Activated T-cell treated with anti-CD3 and anti-CD28 coated beads, Interleukin-2, amount 50 U/mL, for 24 hours (primary cell): ENCODE measurements at places on chromosomes 4 and X.
A peak's percentile ranks its signal among the peaks of the same experiment; 100 is the strongest.

DNA sequence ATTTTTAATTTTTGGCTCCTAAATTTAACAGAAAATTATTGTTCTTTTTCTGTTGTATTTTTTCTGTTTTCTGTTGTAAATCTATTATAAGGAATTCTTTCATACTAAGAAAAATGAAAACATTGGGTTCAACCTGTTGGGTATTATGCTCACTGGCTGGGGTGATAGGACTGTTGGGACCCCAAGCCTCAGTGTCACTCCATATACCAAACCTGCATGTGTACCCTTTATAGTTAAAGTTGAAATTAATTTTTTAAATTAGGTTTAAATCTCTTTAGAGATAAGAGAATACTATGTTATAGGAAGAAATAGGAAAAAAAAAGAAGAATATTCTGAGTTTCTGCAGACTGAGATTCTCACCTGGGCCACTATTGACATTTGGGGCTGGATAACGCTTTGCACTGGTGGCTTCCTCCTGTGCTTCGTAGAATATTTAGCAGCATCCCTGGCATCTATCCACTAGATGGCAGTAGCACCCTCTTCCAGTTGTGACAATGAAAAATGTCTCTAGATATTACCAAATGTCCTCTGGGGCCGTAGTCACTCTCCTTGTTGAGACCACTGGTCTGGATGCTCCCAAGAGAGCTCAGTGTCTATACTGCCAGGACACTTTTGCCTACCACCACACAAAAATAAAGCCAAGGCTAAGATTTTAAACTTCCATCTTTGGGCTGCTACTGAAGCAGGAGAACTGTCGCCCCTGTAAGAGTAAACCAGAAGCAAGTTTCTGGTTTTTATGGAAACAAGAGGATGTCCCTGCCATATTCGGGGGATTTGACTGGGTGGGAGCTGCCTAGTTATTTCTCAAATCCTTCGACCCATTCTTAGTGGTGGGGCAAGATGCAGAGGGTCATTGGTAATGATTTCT is 22.4 kb upstream of the CLTRN start:
- peak; percentile 47 for DNase-seq

GRCh38 chrX:110699109-110699508 is 96.5 kb downstream of the CHRDL1 start:
- no peak for DNase-seq

DNA sequence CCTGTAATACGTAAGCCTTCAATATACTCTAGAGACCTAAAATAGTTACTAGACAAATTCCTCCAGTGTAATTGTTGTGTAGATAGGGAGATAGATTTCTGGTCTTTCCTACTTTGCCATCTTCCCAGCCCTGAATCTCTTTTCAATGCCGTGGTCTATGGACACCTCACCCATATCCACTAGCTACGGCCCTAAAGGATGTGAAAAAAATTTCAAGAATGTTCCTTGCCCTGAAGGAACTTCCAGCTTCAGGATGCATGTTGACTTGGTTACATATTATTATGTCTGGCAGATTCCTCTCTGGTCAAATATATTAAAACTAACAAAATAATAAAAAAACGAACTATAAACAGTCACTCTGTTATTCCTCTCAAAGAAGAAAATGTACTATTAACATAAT is 52.4 kb upstream of the TSPAN5 start:
- no peak for DNase-seq

DNA sequence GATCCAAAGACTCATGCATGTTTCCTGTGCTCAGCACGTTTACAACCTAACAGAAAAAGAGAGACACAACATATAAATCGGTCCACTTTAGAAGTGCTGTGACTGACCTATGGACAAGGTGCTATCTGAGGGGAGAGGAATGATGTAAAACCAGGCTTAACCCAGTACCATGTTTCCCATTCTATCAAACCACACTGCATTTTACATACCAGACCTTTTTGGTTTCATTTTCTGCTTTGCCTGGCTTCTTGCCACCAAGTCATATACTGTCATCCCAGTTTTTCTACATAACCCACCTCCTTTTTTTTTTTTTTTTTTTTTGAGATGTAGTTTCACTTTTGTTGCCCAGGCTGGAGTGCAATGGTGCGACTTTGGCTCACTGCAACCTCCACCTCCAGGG is 82.2 kb downstream of the KLF8 start:
- DNase-seq: no peak

DNA sequence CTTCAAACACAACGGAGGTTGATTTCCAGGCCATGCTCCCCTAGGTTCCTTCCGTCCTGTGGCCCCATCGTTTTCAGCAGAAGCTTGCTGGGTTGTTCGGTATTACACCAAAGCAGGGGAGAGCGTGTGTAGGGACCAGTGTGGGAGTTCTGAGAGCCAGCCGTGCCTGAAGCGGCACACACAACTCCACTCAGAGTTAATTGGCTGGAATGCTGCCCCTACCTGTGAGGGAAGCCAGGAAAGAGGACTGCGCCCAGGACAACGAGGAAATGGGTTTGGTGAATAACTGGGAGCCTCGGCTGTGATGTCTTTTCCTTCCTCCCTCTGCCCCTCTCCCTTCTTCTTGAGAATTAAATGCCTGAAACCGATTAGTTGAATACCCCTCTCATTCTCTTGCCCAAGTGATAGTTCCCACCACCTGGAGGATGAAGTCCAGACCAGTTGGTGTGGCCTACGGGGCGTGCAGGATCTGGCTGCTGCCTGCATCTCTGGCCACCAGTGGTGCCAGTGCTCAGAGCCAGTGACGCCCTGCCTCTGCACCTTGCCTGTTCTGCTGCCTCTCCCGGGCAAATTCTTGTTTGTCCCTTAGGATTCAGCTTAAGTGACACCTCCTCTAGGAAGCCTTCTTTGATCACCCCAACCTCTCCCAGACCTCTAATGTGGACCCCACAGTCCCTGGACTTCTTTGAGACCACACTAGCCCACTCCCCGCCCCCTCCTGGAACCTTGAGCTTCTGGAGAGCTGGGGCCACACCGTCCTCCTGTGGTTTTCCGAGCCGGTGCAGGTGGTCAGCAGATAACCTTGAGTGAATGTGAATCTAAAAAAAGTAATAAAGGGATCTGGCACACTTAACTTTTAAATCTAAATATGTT is 33.6 kb downstream of the TBC1D14 start:
- DNase-seq: no peak

GRCh38 chrX:147741776-147742175 is 169.9 kb upstream of the FMR1 start:
- no peak for DNase-seq

DNA sequence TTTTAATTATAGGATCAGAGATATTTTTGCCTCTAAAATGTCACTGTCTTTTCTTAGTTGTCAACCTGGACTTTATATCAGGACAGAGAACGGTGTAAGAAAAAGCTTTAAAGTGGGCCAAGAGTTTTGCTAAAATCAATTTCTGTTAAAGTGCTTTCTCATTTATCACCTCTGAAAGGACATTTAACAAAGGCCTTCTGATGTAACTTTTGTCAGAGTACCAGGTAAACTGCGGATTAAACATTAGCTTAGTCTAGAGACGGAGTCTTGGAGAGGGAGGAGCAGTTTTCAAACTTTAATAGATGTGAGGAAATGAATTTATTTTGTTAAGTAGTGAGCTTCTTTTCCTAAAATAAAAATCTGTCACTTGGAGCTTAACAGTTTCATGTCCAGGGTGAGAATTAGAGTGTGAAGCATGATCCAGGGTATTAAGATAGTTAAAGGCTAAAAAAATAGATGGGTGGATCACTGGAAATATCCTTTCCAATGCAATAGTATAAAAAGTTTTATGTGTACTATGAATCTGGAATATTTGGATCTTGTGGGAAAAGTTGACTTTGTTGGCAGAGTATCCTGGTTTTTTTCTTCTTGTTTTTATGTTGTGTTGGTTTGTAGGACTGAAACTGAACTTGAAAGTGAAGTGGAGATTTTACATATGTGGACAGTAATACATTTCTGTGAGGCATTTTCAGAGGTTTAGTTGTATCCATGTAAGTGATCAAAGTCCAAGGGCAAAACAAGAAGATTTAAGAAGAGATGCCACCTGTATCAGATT is 33.6 kb upstream of the BMPR1B start:
- DNase-seq: no peak

DNA sequence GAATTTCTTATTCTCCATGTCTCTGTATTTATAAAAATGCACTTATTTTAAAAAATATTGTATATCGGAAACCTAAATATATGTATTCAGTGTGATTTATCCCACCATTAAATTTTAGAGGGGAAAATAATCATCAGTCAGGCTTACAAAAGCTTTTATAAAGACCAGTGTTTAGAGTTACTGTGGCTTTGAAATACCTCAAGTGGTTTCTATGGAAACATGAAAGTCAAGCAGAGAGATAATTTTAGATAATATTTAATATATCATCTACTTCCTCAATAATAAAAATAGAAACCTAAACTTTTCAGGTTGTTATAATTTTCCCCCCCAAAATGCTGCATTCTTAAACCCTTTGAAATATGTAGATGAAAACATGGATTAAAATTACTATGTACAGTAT is 332.9 kb upstream of the PITX2 start:
- DNase-seq: no peak

GRCh38 chr4:3397128-3397527 is 44.6 kb upstream of the HGFAC start:
- no peak for DNase-seq

GRCh38 chr4:138588501-138588900 is 346.4 kb upstream of the SLC7A11 start:
- no peak for DNase-seq

DNA sequence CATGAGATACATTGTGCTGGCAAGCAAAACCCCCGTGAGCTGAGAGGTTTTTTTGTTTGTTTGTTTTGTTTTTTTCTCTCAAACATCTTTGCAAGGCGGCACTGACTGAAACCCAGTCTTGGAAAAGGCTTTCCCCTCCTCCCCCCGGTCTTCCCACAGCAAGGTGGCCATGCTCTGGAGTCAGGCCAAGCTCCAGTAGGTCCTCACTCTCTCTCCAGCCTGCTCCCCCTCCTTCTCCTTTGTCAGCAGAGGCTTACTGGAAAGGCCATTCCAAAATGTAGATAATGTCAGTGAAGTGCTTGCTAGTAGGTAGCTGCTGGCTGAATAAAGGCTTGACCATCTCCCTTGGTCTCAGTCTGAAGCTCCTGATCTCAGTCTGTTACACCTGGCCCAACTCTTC is 32.6 kb downstream of the FRMPD3 start:
- no peak for DNase-seq

GRCh38 chr4:5738061-5738460 is 27.1 kb downstream of the EVC start:
- DNase-seq: no peak

DNA sequence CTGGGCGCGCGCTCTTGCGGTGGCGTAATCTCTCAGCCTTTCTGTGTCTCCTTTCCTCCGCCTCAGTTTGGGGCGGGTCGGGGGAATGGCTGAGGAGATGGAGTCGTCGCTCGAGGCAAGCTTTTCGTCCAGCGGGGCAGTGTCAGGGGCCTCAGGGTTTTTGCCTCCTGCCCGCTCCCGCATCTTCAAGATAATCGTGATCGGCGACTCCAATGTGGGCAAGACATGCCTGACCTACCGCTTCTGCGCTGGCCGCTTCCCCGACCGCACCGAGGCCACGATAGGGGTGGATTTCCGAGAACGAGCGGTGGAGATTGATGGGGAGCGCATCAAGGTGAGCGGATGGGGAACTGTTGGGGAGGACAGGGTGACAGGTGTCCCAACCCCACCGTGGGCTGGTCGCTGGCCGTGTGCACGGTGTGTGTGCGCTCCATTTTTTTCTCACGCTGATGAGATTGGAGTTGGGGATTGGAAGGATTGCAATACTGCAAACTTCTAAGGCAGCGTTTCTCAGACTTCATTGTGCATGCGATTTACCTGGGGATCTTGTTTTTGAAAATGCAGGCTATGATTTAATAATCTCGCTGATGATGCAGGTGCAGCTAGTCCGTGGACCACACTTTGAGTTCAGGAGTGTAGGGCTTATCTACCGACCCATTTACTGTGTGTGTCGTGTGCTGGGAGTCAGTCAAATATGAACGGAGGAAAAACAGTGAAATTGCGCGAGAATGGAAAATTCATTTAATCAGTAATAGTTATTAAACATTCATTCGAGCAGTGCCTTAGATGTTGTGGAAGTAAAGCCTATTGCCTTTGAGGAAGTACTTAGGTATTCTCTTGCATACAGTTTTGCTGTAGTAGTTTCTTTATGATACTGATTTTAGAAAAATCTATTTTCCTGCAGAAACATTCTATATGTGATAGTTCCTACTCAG is at the start of gene RAB33B:
Gene RAB33B (plus strand): TSS at position 11 of the 935 bp plus-strand sequence. CDS start 75 bp downstream, at position 86.
- DNase-seq: no peak

GRCh38 chr4:123510221-123510620 is 113.6 kb downstream of the SPRY1 start:
- DNase-seq: no peak

DNA sequence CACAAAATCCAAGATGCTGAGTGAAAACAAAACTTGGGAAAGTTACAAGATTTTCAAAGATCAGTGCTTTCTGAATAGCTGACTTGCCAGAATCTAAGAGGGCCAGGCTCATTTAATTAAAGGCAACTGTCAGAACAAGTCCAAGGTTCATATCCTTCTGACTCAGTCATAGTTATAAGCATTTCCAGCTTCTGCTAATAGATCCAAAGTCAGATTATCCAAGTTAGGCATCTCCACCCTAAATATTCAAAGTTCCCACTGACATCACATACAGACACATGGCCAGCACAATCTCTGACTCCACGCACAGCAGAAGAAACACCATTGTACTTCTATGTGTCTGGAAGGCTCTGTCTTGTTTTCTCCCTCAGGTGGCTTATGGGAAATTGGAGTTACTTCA is 41.8 kb downstream of the GASK1B start:
- no peak for DNase-seq

DNA sequence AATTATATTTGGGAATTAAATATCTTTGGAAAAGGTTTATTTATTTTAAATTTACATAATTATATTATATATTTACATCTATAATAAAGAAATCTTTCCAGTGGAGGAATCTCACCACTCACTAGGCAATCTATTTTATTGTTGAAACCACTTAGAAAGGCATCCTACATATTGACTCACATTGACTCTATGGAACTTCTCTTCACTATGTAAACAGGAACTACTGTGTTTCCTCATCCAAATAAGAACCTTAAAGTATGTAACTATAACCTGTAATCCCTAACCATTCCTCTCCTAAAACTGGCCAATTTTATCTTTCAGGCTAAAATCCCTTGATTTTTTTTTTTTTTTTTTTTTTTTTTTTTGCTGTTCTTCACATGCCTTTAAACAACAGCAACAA is 268.7 kb downstream of the MAPK10 start:
- no peak for DNase-seq

GRCh38 chr4:114423582-114423981 is 175.0 kb upstream of the UGT8 start:
- DNase-seq: no peak

- DNase-seq: no peak
Observed at GRCh38 chrX:15349046-15349445, 13.7 kb upstream of the PIGA start.

DNA sequence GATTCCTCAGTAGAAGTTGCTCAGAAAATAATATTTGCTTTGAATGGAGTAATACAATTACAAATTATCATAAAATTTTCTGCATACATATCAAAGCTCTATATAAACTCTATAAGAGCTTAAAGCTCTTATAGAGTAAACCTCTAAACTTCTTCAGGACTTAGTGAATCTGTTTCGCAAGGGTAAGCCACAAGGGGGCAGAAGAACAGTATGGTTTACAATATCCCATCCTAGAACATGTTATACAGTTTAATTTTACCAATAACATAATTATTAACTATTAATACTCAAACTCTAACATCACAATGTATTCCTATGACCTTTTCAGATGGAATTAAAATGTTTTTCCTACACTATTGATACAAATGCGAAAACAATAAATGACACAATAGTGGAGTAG is 33.8 kb upstream of the SPANXN1 start:
- no peak for DNase-seq

GRCh38 chr4:81905971-81906370 is 434.3 kb upstream of the RASGEF1B start:
- no peak for DNase-seq

GRCh38 chr4:123093236-123093635 is 170.8 kb upstream of the NUDT6 start:
- DNase-seq: no peak
